ENCODE measurements at places on chromosomes 12 and 14. TPM values are rescaled to one million over a fixed set of nuclear protein-coding genes. Genes with fewer than 3 reads are reported as not detected.

GRCh38 chr12:47226199-47226598 is 146.4 kb upstream of the AMIGO2 start:
- DNase-seq: no peak

DNA sequence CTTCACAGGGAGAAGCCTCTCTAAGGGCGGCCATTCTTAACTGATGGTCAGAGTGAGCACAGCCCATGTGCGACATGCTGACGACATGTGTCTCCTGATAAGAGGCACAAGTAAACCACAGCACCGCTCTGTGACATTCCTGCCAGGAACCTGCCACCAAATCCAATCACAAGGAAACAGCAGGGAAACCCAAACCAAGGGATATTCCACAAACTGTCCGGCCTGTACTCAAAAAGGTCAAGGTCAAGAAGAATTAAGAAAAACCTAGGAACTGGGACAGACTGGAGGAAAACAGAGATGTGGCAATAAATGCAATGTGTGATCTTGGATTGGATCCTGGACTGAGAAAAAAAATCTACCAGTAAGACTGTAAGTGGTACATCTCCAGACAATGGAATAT is 91.9 kb downstream of the SYNE3 start:
- no peak for DNase-seq

DNA sequence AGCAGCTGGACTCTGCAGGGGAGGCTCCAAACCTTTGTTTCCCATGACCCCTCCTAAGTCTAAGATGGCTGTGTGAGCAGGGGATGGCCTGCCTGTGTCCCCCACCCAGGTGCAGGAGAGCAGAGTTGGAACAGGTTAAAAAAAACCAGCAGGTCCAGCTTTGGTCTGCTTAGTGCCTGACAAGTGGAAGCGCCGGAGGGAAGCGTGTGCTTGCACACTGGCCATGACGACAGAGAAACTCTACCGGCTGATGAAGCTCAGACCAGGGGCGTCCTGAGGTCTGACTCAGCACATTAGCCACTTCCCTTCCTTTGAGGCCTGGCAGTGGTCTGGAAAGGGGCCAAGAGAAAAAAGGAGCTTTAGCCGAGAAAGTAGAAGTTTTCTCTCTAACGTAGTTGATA is 280.1 kb downstream of the VRK1 start:
- no peak for DNase-seq

GRCh38 chr14:87148655-87149054 is 844.3 kb downstream of the GALC start:
- DNase-seq: no peak

DNA sequence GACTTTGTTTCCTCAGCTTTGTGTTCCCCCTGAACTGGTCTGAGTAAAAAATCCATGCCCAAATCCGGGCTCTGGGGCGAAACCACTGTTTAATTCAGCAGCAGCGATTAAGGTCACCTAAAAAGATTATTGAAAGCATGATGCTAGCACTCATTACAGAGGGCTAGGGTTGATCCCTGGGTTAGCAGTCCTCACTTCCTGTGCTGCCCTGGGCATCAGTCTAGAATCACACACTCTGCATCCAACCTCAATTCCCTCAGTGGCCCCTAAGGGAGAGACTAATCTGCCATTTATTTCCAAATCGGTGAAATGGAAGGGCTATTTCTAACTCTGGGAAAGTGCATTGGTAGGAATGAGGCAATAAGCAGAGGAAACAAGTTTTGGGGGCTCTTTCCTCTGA is 107.2 kb downstream of the BTG1 start:
- DNase-seq: no peak

GRCh38 chr12:102347811-102348210 is 132.6 kb downstream of the IGF1 start:
- no peak for DNase-seq

- DNase-seq: no peak
These were observed 94.1 kb upstream of the GARIN6 start for GRCh38 chr12:99553461-99553860.

DNA sequence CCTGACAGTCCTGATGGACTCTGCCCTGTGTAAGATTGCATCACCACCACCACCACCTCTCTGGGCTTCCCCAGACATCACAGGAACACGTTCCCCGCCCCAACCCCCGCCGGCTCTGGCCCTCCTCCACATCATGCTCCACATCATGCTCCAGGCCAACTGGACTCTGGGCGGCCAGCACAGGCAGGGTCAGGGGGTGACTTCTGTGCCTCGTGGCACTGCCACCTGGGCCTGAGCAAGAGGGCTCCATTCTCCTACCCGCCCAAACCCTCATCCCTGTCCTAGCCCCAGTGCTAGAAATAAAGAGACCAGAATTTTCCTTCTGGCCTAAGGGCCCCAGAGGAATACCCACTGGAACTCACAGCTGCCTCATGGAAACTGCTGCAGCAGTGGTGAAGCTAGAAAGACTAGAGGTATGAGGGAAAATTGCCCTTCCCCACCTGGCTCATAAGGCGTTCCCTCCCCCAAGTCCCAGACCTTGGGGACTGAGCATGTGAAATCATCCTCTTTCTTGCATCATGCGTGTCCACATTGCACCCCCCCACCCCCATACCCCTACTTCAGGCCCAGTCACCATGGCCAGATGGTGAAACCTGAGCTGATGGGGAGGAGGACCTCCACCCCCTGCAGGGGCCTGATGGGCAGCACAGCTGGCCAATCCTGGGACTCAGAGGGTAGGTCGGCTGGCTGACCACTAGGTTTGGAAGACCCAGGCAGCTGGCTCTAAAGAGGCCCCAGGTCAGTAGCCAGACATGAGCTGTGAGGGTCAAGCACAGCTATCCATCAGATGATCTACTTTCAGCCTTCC is at the start of gene INHBE:
Gene INHBE (plus strand): TSS at position 742 of the 808 bp plus-strand sequence. CDS start 230 bp downstream, outside the sequence.
- no peak for DNase-seq

DNA sequence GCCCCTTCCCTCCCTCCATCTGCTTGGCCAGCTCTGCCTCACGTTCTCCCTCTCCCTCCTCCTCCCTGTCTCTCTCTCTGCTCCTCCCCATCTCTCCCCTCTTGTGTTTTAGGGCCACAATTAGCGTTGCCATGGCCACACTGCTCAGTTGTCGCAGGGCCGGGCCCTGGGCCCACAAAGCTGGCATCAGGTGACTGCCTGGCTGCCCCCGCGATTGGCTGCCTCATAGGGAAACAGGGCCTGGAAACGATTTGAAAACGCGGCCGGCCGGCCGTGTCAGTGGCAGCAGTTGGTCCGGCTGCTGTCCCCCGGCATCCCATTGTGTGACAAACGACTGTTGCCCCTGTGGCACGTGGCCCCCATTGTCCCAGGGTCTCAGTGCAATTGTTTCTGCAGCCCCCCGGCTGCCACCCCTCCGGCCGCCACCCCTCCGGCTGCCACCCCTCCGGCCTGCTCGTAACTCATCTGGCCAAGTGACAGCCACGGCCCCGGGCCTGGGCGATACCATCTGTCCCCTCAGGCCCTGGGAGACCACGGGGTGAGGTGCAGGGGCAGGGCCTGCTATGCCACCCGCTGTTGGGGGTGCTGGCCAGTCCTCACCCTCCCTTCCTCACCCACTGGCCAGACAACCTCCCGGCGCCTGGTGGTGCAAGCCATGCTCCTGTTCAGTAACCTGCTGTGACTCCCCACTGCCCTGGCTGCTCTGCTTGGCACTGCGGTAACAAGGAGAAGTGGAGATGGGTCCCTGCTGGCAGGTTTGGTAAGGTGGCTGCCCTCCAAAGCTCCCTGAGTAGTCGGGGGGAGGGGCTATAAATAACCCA is 17.4 kb downstream of the FOXN4 start:
- no peak for DNase-seq

GRCh38 chr12:72610854-72611358 is 338.7 kb downstream of the TRHDE start:
- DNase-seq: no peak

DNA sequence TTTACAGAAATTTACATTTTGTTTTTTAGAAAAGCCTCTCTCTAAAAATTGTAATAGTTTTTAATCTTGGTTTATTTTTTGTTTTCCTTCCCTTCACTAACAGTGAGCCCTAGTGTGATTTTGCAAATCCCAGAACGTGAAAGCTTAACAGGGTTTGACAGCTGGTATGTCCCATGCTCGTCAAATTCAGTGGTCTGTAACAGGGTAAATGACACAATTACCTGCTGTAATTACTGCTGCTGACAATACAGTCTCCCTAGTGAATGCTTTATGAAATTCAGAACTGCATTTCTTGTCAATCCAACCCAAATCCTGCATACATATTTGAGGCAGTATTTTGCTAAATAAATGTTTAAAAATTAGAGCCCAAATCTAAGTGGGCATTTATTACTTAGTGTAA is 249.2 kb downstream of the NELL2 start:
- no peak for DNase-seq

GRCh38 chr12:131346555-131347344 is 364.1 kb upstream of the SFSWAP start:
- no peak for DNase-seq

DNA sequence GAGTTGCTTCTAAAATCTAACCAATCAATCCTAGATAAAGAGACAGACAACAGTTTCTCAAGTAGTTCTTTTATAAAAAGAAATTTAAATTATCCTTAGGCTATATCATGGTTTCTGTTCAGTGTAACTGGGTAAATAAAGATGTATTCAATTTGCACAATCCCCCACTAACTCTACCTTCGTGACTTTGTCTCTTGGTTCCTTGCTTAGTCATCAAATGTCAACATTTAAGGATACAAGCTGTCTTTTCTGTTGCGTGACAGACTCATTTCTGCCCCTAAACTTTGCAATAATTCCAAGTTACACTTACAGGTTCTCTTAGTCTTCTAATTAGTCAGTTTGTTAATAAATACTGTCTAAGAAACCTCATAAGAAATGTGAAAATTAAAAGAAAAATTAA is 50.6 kb downstream of the SCAF11 start:
- no peak for DNase-seq

GRCh38 chr12:91630596-91631293 is 448.1 kb upstream of the DCN start:
- no peak for DNase-seq

DNA sequence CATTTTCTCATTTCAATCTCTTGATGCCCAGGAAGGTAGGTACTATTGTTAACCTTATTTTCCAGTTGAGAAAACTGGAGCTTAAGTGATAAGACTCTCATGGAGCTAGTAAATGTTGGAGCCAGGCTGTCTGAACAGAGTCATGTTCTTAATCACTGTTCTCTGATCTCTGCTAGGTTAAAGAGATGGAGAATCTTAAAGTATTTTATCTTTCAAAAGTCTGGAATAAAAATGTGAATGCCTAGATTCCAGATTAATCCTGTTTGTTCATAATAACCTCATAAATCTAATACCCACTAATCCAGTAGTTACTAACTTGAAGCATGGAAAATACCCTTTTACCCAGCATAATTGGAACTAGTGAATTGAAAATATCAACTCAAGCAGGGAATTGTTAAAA is 341.0 kb upstream of the RGS6 start:
- DNase-seq: no peak

- DNase-seq: no peak
These were observed 113.7 kb upstream of the KITLG start for GRCh38 chr12:88693837-88694445.

DNA sequence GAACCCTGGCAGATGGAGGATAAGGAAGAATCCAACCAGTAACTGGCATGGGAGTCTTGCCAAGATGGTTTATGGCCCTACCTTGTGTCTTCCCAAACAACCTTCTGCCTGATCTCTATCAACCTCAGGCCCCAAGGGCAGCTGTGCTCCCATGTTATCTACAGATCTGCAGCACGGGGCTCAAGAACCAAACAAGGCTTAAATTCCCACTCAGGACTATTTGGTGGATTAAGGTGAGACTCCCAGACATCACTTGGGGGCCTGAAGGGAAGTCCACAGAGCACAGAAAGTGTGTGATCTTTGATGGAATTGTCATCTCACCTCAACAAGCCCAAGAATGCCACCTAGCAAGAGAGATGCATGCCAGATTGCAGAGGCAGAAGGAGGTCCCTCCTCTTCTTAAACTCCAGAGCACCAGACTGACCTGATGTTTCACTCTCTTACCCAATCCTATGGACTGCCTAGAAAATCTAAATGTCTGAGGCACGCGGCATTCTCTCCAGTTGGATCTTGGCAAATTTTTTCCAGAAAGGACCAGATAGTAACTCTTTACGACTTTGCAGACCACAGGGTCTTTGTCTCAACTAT is 759.5 kb upstream of the TBX3 start:
- DNase-seq: no peak

DNA sequence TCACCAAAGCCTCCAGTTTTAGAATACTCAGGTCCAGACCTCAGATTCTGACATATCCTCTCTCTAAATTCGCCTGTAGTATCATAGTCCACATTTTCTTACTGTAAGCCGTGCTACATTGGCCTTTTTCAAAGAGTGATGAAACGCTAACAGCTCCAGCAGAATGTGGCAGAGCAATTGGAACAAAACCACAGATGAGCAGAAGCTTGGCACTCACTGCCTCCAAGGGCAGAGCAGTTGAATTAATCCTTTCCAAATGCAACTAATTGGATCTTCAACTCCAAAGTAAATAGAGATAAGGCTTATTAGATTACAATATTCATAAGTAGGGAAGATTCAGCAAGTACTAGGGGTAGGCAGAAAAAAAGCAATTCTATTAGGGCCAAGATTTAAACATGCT is 128.3 kb downstream of the SLC35F4 start:
- no peak for DNase-seq

DNA sequence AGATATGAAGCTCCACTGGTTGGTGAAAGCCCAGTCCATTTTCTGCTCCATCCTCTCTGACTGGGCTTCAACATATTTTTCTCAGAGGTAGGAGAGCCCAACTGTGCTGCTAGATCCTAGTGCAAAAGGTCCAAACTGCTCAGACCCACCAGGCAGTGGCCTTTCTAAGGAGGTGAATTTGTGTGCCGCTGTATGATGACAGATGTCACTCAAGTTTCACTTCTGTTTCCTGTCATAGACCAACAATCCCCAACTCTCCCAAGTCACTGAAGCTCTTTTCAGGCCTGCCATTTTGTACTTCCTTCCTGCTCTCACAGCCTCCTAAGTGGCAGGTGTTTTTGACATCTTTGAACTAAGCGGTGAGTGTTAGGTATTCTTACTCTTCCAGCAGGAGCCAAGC is 16.4 kb upstream of the RNASE4 start:
- DNase-seq: no peak

GRCh38 chr12:79886917-79887519 is 47.9 kb downstream of the PPP1R12A start:
- DNase-seq: peak; percentile 23

GPR162 gene
- 0.09 TPM for polyA plus RNA-seq

ADCY6 gene
- 13.2 TPM for polyA plus RNA-seq

NKX2-1 gene
- polyA plus RNA-seq: not detected

KERA gene
- polyA plus RNA-seq: not detected

EPYC gene
- polyA plus RNA-seq: not detected

TMTC1 gene
- 3.7 TPM for polyA plus RNA-seq

INHBC gene
- polyA plus RNA-seq: not detected

ALG10 gene
- 7.5 TPM for polyA plus RNA-seq

A2M gene
- 0.20 TPM for polyA plus RNA-seq

RNASE1 gene
- not detected for polyA plus RNA-seq

HOXC6 gene
- polyA plus RNA-seq: 4.7 TPM

Measured in keratinocyte (primary cell).